ENCODE measurements at places on chromosomes 6 and 20. TPM values are rescaled to one million over a fixed set of nuclear protein-coding genes. Genes with fewer than 3 reads are reported as not detected.

DNA sequence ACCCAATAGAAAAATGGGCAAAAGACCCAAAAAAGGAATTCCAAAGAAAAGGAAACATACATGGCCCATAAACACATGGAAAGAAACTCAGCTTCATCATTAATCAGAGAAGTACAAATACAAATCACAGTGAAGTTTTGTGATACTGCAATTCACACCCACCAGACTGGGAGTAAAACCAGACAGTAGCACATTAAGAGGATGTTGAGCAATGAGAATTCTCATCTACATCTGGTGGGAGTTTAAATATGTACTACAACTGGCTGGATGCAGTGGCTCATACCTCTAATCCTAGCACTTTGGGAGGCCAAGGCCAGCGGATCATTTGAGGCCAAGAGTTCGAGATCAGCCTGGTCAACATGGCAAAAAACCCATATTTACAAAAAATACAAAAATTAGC is 125.7 kb upstream of the PHACTR1 start:
- peaks cover 2% of the 10 kb centered on the region for H3K4me1 ChIP-seq
- no peak for DNase-seq
- no peak overlapping the region for H3K4me3 ChIP-seq
- no peak overlapping the region for H3K27ac ChIP-seq
- no peaks in the 10 kb centered on the region for H3K36me3 ChIP-seq

- no peak for DNase-seq
- no peaks in the 10 kb centered on the region for H3K27me3 ChIP-seq
- H3K27ac ChIP-seq: no peak overlapping the region
- H3K4me3 ChIP-seq: no peak overlapping the region
Measured at GRCh38 chr6:55969526-55969925, 94.1 kb upstream of the BMP5 start.

DNA sequence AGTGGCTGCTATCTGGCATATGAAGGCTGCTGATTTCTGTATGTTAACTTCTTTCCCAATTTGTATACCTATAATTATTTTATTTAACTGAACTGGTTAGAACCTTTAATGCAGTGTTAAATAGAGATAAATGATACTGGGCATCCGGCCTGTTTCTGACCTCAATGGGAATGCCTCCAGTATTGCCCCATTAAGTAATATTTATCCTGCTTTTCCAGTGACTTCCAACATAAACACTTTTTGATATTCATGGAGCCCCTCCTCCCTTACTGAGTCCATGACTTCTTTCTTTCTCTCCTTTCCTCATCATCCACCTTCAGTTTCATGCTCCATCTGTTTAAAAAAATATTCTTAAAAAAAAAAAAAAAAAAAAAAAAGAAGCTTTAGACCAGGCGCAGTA is 8.8 kb downstream of the TRIM27 start:
- H3K36me3 ChIP-seq: peaks cover 95% of the 10 kb centered on the region
- H3K27me3 ChIP-seq: no peaks in the 10 kb centered on the region
- H3K27ac ChIP-seq: no peak overlapping the region
- DNase-seq: no peak
- no peaks in the 10 kb centered on the region for H3K4me1 ChIP-seq

- no peak overlapping the region for H3K4me3 ChIP-seq
- no peaks in the 10 kb centered on the region for H3K27me3 ChIP-seq
- no peak for DNase-seq
Measured at GRCh38 chr6:65014006-65014405, 693.0 kb downstream of the EYS start.

DNA sequence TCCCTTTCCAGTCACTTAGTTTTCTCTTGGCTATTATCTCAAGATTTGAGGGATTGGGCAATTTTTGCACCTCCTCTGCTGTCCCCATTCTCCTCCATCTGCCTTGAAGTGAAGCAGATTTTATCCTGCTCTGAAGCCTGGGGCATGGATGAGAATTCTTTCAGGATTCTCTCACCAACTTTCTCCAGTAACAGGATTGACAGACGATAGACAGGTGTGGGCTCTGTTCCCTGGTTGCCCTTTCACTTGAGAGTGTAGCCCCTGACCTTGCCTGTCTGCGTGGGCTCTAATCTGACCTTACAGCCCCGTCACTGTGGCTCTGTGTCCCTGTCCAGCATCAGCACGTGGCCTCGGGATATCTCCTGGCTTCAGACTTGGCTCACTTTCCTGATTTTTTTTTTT is 27.1 kb downstream of the CDYL start:
- H3K4me1 ChIP-seq: peaks cover 38% of the 10 kb centered on the region
- H3K4me3 ChIP-seq: no peak overlapping the region
- no peak overlapping the region for H3K27ac ChIP-seq
- no peak for DNase-seq
- no peaks in the 10 kb centered on the region for H3K36me3 ChIP-seq

DNA sequence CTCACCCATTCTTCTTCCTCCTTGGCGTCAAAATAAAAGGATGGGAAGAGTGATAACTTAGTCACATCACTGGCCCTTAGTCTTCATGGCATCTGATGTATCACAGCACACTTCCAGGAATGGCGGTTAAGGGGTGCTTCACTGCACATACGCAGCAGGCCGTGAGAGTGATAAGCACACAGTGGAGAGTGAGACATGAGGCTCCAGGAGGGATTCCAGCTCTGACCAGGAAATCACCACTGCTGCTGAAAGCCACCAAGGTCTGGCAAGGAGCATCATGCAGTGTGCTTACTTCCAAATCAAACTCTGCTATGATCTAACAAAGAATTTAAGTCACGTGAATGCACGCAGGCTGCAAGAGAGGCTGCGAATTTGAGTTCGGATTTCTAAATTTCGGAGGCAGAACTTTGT is 62.4 kb downstream of the ARID1B start:
- peak overlapping the region; percentile 63 for H3K27ac ChIP-seq
- H3K36me3 ChIP-seq: no peaks in the 10 kb centered on the region
- no peaks in the 10 kb centered on the region for H3K27me3 ChIP-seq
- DNase-seq: peak; percentile 71
- H3K4me1 ChIP-seq: peaks cover 59% of the 10 kb centered on the region

GRCh38 chr6:44411141-44411540 is 23.6 kb downstream of the CDC5L start:
- H3K27ac ChIP-seq: no peak overlapping the region
- no peaks in the 10 kb centered on the region for H3K27me3 ChIP-seq
- H3K4me1 ChIP-seq: peaks cover 10% of the 10 kb centered on the region
- DNase-seq: no peak
- H3K36me3 ChIP-seq: peaks cover 67% of the 10 kb centered on the region
- no peak overlapping the region for H3K4me3 ChIP-seq

GRCh38 chr20:22861990-22862389 is 173.1 kb upstream of the SSTR4 start:
- no peaks in the 10 kb centered on the region for H3K27me3 ChIP-seq
- no peak overlapping the region for H3K4me3 ChIP-seq
- H3K4me1 ChIP-seq: no peaks in the 10 kb centered on the region
- no peaks in the 10 kb centered on the region for H3K36me3 ChIP-seq

GRCh38 chr6:130473886-130474285 is 108.1 kb downstream of the TMEM200A start:
- H3K27ac ChIP-seq: no peak overlapping the region
- no peak for DNase-seq
- no peaks in the 10 kb centered on the region for H3K36me3 ChIP-seq
- H3K4me1 ChIP-seq: no peaks in the 10 kb centered on the region
- no peak overlapping the region for H3K4me3 ChIP-seq

DNA sequence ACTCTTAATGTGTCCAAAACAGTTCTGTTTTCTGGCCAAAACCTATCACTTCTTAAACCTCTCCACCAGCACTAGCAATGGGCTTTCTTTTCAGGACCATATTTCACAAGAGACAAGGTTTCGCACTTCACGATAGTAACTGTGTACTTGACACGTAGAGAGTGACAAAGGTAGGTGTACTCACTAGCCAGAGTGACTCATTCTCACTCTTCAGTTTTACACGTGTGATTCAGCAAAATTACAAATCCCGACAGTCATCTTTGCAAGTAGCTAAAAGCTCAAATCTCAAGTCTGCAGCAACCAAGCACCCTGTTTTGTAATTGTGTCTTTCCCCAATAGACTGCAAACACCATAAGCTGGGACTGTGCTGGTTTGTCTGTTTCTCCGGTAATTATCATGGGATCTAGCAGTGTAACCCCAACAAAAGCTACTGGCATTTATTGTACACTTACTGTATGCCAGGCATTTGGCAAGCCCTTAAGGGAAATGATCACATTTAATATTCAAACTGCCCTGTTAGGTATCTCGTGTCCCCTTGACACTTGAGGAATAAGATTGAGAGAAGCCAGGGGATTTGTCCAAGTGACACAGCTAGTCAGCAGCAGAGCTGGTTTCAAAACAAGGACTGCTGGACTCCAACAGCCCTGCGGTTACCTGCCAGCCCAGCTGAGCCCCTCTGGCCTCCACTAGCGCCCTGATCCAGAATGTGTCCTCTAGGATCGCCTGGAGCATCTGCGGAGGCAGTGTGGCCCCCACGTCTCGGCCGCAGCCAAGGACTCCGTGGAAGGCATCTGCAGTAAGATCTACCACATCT is 9.9 kb downstream of the PCIF1 start:
- H3K27me3 ChIP-seq: no peaks in the 10 kb centered on the region
- H3K4me1 ChIP-seq: no peaks in the 10 kb centered on the region
- H3K36me3 ChIP-seq: peaks cover 99% of the 10 kb centered on the region
- DNase-seq: no peak

GRCh38 chr6:106959985-106960384 is 14.5 kb downstream of the CD24 start:
- H3K36me3 ChIP-seq: no peaks in the 10 kb centered on the region
- H3K27me3 ChIP-seq: no peaks in the 10 kb centered on the region
- no peaks in the 10 kb centered on the region for H3K4me1 ChIP-seq
- DNase-seq: no peak
- no peak overlapping the region for H3K27ac ChIP-seq
- H3K4me3 ChIP-seq: no peak overlapping the region

- H3K27me3 ChIP-seq: no peaks in the 10 kb centered on the region
- no peak overlapping the region for H3K4me3 ChIP-seq
- no peak overlapping the region for H3K27ac ChIP-seq
- no peaks in the 10 kb centered on the region for H3K36me3 ChIP-seq
- DNase-seq: no peak
Measured at GRCh38 chr20:12311094-12311865, 393.6 kb downstream of the BTBD3 start.

GRCh38 chr6:22110061-22110460 is 186.8 kb downstream of the PRL start:
- H3K36me3 ChIP-seq: no peaks in the 10 kb centered on the region
- no peak overlapping the region for H3K27ac ChIP-seq
- H3K4me1 ChIP-seq: peaks cover 6% of the 10 kb centered on the region
- H3K27me3 ChIP-seq: no peaks in the 10 kb centered on the region
- DNase-seq: no peak

DNA sequence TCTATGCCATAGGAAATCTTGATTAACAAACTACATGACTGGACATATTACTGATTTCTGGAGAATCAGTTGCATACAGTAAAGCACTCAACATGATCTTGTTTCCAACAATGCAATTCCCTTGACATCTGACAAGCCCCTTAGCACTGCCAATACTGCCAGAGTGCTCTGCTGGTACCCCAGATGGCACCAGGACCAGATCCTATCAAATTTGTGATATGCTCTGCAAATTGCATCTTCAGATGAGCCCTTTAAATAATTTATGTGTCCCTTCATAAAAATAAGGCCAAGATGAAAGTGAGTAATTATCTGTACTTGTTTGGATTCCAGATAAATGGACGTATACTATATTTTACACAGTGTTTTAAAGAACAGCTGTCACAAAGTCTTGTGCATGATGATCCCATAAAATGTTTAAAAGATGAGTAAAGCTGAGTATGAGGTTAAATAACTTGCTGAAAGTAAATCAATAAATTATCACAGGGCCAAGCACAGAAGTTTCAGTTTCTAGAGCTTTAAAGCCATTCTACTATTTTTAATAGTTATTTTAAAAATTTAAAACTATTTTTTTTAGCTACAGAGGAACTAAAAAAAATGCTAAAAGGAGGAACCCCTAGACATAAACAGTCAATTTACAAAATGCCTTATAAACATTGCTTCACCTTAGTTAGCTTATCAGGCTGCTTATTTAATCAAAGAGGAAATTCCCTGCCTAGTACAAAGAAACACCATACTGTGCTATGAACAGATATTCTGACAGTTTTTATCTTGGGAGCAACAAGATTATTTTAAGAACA is 42.1 kb downstream of the NUDT3 start:
- H3K36me3 ChIP-seq: no peaks in the 10 kb centered on the region
- no peak overlapping the region for H3K4me3 ChIP-seq
- H3K27ac ChIP-seq: peak overlapping the region; percentile 36
- no peak for DNase-seq
- H3K27me3 ChIP-seq: no peaks in the 10 kb centered on the region

DNA sequence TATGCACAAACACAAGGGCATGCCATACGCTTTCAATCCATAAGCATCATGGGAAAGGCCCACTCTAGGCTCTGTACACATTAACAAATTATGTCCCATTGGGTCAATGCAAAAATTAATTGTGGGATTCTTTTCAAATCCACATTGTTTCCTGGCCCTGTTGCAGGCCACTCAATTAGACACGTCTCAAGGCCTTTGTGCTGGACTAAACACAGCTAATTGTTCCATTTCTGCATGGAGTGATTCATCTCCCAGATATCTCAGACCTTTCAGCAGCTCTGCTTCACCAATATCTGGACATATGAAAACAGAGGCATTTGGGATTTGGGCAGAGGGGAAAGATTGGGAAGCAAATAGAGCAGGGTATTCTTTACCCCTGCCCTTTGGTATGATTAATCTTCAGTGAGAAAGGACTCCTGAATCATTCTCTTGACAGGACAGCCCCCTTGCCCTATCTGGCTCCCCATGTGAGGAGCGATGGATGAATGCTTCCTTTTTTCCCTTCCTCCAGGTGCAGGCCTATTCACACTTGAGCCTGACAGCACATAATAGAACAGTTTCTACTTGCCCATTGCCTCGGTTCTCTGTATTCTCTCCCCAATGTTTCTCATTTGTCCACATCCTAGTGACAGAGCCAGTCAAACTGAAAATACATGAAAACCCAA is 547.6 kb downstream of the HAO1 start:
- H3K36me3 ChIP-seq: no peaks in the 10 kb centered on the region
- no peak overlapping the region for H3K27ac ChIP-seq
- H3K27me3 ChIP-seq: no peaks in the 10 kb centered on the region
- H3K4me1 ChIP-seq: no peaks in the 10 kb centered on the region

GRCh38 chr6:113464536-113464935 is 392.6 kb upstream of the MARCKS start:
- H3K4me1 ChIP-seq: no peaks in the 10 kb centered on the region
- no peaks in the 10 kb centered on the region for H3K36me3 ChIP-seq
- DNase-seq: no peak
- H3K27ac ChIP-seq: no peak overlapping the region

DNA sequence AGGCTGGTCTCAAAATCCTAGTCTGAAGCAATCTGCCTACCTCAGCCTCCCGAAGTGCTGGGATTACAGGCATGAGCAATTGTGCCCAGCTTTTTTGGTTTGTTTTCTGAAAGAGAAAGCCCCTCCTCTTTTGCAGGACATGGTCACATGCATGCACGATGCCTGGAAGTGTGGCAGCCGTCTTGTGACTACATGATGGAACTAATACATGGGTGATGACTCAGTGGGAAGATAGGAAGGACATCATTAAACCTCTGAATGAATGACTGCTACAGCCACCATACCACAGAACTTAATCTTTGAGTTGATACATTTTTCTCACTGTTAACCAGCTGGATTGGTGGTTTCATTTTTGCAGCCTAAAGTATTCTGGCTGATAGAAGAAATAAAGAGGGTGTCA is 13.4 kb upstream of the CTNNBL1 start:
- no peaks in the 10 kb centered on the region for H3K4me1 ChIP-seq
- H3K4me3 ChIP-seq: no peak overlapping the region
- H3K27me3 ChIP-seq: no peaks in the 10 kb centered on the region
- no peaks in the 10 kb centered on the region for H3K36me3 ChIP-seq

BPIFB1 gene
- not detected for total RNA-seq

ANKRD66 gene
- not detected for total RNA-seq

IL17F gene
- total RNA-seq: not detected

CST5 gene
- not detected for total RNA-seq

RCAN2 gene
- 96.5 TPM for total RNA-seq

OTOR gene
- not detected for total RNA-seq

MUC22 gene
- total RNA-seq: not detected

OVOL2 gene
- not detected for total RNA-seq

ARMH2 gene
- not detected for total RNA-seq

SAMD3 gene
- 0.67 TPM for total RNA-seq
